Spinal cord (tissue), 10 donors: ENCODE measurements at places on chromosomes 5 and 9. TPM values are rescaled to one million over a fixed set of nuclear protein-coding genes. Genes with fewer than 3 reads are reported as not detected.

SLC6A18 gene
- total RNA-seq = not detected

HRH2 gene
- total RNA-seq = 2.6 TPM

HINT2 gene
- total RNA-seq = 57.5 TPM

ZFR gene
- total RNA-seq = 162 TPM

WNT8A gene
- total RNA-seq = not detected

FGF10 gene
- total RNA-seq = 10.1 TPM

HSD17B4 gene
- 287 TPM for total RNA-seq

GRCh38 chr9:15306068-15306756 lies 804 bp downstream of the TTC39B start:
- DNase-seq = peak; percentile 15

DNA sequence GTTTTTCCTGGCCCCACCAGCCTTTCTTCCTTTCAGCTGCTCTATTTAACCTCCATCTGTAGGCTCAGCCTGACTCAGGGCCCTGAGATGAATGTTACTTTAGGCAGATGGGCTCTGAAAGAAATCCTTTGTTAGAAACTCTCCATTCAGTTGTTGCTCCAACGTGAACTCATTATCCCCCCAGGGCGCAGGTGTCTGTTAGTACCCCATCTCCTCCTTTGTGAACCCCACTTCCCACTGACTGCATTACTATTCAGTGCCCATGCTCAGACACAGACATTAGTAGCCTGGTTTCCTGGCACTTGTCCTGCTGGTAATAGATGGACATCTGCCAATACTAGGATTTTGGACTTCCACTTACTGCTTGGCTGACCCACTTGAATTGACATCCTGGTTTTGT lies 1271.6 kb downstream of the PTPRD start:
- DNase-seq = peak; percentile 51

- DNase-seq = no peak
Observed at GRCh38 chr9:127500399-127500798, 49.1 kb downstream of the LRSAM1 start.

DNA sequence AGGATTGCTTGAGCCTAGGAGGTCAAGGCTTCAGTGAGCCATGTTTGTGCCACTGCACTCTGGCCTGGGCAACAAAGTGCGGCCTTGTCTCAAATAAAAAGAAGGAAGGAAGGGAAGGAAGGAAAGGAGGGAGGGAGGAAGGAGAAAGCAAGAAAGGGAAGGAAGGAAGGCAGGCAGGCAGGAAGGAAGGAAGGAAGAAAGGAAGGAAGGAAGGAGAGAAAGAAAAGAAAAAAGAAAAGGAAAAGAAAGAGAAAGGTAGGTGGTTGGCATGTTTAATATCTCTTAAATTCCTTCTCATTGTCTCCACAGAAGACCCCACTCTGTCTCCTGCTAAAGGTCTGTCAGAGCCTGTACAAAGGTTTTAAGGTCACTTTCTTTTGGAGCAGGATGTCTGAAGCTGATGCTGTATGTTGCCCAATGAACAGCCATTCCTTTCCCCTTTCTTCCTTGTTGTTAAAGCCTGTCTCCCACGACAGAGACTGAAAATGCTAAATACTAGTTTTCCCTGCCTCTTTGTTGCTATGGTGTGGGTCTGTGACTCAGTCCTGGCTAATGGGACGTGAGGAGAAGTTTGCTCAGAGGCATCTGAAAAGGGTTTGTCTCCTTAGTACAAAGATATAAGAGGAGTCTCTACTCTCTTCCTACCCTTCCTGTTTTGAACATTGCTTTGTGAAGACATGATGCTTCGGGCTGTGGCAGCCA lies 213.3 kb downstream of the PCSK1 start:
- DNase-seq = no peak

DNA sequence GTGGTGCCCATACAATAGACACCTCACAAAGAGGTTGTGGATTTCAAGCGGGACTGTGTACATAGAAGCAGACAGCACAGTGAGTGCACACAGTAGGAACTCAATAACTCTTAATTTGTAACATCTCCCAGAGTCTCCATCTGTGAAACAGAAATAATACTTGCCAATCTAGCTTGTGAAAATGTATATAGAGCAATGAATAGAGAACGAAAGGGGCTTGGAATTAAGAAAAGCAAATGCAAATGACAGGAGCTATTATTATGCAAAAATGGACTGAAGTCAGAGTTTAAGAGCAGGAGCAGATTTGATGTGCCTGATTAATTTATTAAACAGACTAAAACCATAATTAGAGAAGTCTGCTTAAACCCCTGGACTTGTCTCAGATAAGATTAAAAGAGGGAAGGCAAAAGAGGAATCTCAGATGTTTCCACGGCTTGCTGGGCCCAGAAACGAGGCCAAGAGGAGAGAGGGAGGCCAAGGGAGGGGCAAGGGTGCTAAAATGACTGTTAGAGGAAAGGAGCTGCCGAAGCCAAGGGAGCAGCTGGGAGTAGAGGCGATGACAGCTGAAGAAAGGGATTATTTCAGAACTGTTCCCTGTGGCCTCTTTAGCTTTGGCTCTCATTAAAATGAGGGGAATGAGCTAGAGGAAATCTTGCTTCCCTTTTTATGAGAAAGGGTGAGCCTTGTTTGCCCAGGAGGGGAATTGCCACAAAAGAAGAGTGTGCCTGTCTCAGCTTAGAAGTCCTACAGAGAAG lies 72.1 kb downstream of the FEM1C start:
- DNase-seq = no peak

DNA sequence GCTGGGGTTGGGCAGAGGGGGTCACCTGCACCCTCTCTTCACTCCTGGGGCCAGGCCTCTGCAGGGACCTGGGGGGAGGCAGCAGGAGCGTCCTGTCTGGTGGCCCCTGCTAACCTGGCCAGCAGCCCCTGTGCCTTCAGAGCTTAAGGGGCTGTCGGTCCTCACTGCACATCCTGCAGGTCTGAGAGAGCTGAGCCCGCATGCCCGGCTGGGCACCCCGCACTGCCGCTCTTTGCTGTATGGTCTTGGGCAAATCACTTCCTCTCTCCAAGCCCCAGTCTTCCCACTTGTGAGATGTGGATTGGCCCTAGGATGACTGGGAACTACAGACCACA lies 7.9 kb downstream of the FLT4 start:
- no peak for DNase-seq

GRCh38 chr5:90747693-90748092 lies 189.1 kb downstream of the ADGRV1 start:
- no peak for DNase-seq

DNA sequence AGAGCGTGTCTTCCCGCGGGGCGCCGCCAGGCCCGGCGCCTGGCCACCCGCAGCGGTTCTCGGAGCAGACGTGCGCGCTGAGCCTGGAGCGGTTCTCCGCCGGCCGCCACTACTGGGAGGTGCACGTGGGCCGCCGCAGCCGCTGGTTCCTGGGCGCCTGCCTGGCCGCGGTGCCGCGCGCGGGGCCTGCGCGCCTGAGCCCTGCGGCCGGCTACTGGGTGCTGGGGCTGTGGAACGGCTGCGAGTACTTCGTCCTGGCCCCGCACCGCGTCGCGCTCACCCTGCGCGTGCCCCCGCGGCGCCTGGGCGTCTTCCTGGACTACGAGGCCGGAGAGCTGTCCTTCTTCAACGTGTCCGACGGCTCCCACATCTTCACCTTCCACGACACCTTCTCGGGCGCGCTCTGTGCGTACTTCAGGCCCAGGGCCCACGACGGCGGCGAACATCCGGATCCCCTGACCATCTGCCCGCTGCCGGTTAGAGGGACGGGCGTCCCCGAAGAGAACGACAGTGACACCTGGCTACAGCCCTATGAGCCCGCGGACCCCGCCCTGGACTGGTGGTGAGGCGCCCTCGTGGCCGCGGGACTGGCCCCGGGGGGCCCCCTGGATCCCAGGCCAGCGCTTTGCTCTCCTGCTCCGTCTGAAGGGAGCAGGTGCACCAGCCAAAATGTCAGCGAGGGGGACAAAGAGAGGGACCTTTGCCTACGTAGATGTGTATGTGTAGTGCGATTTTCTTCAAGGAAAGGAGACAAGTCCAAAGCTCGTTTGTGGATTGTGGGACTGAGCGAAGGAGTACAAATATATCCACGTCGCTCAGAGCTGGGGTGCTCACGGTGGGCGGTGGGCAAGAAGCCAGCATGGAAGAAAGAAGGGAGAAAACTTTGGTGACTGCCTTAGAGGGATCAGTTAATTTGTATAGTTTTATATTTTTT lies 19.5 kb downstream of the BTNL9 start:
- DNase-seq = no peak

DNA sequence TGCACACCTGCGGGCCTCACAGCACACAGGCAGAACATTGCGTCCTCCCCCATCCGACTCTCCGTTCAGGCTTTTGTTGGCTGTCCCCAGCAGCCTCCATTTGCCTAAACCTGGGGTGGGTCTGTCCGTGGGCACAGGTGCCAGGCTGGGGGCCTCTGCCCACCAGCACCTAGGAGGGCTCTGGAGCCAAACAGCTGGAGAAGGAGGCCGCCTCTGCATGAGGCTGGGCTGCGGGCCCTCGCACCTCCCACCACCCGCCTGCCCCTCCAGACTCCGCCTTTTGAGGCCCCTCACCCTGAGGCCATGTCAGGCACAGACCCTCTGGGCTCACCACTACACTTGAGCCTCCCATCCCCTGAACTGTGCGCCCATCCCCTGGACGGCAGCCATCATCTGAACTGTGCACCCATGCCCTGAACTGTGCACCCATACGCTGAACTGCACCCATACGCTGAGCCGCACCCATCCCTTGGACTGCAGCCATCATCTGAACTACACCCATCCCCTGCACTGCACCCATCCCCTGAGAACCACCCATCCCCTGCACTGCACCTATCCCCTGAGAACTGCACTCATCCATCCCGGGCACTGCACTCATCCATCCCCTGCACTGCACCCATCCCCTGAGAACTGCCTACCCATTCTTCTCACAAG lies 98.0 kb upstream of the OTULINL start:
- DNase-seq = no peak

DNA sequence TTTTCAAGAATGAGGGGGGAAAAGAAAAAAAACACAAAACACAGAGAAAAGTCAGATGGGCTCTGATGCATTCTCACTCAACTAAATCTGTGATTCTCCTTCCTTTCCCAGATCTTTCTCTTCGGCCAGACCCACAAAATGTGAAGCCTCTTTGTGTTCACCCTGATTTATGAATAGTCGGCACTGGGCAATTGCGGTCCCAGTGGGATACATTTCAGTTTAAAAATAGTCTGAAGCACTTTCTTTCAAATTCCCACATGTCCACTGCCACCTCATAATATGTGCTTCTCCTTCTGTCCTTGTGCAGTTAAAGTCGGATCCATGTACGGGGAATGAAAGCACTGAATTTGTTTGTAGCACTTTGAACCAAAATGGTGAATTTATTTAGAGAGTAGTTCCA lies 995.4 kb upstream of the WWC1 start:
- no peak for DNase-seq

GRCh38 chr9:123149067-123149466 lies 115.6 kb downstream of the GPR21 start:
- DNase-seq = no peak

DNA sequence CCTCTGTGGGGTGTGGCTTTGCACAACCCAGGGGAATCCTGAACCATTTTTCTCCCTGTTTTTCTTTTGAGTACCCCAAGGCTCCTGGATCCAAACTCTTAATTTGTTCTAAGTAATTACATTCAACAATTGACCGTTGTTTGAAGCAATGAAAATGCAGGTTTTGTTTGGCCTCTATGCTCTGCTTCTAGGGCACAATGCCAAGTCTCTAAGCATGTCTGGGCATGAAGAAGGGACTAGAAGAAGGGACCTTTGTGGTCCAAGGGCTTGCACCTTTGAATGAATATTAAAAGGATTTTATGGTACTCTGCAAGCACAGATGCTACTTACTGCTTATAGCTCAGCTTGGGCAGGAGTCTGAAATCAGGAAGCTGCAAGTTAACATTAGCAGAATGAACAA lies 6.6 kb upstream of the ENC1 start:
- DNase-seq = no peak

DNA sequence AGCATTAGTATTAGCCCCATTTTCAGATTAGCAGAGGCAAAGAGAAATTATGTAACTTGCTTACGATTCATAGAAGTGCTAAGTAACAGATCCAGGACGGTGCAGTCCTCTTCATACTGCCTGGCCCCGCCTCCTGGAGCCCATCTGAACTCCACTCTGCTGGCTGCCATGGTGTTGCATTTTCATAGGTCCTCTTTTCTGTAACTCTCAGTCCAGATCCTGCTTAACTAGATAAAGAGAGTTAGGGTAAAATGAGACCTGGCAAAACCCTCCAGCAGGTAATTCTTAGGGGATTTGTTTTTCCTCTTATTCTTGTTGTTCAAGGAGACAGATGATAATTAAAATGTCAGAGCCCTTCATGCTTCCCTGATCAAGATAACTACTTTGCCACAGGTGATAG lies 135.1 kb upstream of the EFNA5 start:
- no peak for DNase-seq

DNA sequence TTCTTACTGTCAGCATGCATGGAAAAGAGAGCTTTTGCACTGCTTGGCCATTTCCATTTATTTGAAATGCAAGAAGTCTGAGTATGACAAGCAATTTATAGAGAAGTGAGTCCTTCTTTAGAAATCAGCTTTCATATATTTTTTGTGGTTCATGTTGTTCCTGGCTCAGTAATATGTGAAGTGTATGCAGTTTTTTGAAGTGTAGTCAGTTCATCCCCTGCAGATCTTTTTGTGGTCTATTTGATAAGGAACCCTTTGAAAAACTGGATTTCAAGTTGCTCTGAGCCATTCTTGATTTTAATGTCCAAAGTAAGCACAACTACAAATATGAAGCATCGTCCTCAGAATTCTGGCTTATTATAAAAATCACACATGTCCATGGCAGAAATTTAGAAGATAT lies 294.1 kb upstream of the SMC2 start:
- no peak for DNase-seq

DNA sequence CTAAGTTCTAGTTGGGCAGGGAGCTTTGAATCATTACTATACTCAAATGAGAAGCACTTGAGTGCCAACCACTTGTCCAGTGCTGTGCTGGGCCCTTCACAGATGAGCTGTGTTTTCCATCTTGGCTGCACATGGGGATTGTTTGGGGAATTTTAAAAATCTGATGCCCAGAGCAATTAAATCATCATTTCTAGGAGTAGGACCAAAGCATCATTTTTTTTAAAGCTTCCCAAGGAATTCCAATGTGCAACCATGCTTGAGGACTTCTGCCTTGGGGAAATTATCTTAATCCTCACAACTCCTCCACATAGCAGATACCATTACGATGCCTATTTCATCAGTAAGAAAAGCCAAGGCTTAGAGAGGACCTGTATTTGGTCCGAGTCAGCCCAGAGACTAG lies 131.4 kb downstream of the TMEM174 start:
- no peak for DNase-seq

DNA sequence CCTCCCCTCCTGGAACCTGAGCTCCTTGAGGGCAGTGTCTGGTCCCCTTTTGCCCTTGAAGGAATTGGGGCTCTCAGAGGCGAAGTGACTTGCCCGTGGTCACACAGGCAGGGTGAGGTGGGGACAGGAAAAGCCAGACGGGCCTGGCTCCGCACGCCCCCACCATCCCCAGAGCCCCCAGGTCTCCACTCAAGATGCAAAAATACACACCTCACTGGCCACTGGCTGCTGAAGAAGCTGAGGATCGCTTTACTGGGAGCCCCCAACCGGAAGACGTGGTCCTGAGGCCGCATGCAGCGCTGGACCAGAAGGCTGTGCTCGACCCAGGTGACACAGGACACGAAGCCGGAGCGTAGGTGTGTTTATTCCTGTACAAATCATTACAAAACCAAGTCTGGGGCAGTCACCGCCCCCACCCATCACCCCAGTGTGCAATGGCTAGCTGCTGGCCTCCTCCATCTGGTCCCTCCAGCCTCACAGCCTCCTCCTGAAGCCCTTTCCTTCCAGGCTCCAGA lies 7.6 kb upstream of the AK1 start:
- no peak for DNase-seq
